ENCODE measurements at places on chromosomes 5 and 9.

GRCh38 chr5:134005417-134006061, 764 bp upstream of the VDAC1 start:
- DNase-seq = no peak

GRCh38 chr9:109098171-109098959, 21.4 kb downstream of the TMEM245 start:
- DNase-seq = no peak

DNA sequence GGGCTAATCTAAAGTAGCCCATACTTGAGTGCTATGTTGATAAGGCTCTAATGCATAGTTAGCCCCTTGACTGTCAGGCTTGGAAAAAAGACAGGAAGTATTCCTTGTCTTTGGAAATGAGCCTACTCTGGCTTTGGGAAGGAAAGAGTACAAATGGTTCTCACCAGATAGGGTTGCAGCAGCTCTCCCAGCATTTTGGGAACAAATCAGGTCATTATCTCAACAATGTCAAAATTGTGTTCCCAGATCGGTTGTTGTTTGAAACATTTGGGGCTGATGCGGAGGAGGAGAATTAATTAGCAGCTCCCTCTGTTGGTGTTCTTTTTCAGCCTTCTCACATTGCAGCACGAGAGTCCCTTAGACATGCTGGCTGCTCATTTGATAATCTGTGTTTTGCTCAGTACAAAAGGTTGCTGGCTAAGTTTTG, 294.7 kb upstream of the DMRT1 start:
- DNase-seq = no peak

DNA sequence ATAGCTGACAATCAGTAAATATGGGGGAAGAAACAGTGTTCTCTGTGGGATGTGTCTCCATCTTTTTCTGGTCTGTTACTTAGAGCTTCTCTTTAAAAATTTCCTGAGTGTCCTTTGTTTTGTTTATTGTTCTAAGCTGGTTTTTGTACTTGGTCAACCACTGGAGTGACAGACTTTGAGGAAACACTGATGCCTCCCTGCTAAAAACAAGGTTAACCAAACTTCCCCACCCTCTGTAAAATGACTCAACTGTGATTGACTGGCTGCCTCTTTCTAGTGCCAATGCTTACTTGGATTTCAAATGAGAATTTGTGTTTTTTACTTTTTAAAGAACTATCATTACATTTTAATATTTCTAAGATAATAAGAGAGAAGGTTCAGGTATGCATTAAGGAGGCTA, 65.1 kb upstream of the SPINK5 start:
- no peak for DNase-seq

DNA sequence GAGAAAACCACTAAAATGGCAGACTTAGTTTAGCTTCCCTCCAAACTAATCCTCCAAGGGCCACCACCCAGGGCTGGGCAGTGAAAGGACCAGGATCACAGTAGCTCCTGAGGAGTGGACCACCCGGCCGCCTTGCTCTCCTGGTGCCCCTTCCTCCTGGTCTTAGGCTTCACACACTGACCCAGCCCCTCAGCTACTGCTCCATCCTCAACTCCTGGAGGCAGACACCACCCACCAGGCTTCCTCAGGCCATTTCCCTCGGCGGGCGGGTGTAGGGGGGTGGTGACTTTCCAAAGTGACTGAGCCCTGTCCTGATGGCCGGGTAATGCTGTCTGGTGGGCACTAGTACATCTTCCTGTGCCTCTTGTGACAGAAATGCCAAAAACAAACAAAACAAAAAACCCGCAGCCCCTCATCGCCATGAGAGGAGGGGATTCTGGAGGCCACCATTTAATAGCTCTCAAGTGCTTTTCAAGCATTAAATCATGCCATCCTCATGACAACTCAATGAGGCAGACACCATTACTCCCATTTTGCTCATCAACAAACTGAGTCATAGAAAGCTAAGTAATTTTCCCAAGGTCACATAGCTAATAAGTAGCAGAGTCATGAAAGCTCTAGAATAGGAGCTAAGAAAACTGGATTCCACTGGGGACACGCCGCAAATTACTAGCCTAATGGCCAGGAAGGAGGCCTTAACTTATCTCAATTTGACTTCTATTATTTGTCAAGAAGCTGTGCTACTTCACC, 91.3 kb upstream of the LRRTM2 start:
- DNase-seq = no peak

DNA sequence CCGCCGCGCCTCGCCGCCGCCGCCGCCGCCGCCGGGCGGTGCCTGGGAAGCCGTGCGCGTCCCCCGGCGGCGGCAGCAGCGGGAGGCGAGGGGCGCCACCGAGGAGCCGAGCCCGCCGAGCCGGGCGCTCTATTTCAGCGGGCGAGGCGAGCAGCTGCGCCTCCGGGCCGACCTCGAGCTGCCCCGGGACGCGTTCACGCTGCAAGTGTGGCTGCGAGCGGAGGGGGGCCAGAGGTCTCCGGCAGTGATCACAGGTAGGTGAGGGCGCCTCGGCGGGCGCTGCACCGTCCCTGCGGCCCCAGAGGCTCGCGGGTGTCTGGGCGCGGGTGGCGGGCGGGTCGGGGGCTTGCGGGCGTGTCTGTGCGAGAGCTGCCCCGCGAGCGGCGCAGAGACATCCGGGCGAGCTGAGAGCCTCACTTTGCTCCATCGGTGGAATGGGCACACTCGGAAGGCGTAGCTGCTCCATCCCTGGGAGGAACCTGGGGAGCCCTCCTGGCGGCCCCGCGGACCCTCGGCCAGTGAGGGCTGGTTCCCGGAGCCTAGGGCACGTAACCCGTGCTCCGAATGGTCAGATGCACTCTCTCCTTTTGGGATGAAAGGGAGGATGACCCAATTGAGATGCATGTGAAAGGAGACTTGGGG, 864 bp downstream of the PAPPA start:
- no peak for DNase-seq

- DNase-seq = no peak
Measured at GRCh38 chr5:31346896-31347551, 153.5 kb downstream of the CDH6 start.

DNA sequence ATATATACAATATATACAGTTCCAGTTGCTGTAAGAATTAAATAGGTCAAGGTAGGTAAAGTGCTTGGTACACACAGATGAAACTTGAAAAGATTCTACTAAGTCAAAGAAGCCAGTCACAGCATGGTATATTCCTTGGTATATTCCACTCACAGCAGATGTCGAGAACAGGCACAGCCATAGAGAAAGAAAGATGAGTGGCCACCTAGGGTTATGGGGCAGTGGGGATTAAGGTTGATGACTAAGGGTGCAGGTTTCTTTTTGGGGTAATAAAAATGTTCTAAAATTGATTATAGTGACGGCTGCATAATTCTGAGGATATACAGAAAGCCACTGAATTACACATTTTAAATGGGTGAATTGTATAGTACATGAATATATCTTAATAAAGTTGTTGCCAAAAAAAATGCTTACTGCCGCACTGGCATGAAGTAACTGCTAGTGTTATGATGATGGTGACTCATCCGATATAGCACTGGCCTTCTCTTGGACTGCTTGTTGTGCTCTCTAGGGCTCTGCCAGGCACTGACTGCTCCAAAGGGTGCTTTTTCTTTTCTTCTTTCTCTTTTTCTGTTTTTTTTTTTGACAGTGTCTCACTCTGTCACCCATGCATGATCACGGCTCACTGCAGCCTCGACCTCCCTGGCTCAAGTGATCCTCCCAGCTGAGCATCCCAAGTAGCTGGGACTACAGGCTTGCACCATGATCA, 23.5 kb downstream of the TBC1D2 start:
- no peak for DNase-seq

GRCh38 chr5:176447591-176447977, 601 bp upstream of the FAF2 start:
- DNase-seq = no peak

GRCh38 chr5:152556784-152557183, 151.7 kb upstream of the NMUR2 start:
- DNase-seq = no peak

- DNase-seq = no peak
Measured at GRCh38 chr5:179368806-179369529, 23.7 kb upstream of the ADAMTS2 start.

GRCh38 chr5:52844885-52845284, 57.2 kb downstream of the ITGA1 start:
- DNase-seq = no peak

GRCh38 chr9:6079386-6079785, 64.0 kb upstream of the RANBP6 start:
- DNase-seq = no peak

DNA sequence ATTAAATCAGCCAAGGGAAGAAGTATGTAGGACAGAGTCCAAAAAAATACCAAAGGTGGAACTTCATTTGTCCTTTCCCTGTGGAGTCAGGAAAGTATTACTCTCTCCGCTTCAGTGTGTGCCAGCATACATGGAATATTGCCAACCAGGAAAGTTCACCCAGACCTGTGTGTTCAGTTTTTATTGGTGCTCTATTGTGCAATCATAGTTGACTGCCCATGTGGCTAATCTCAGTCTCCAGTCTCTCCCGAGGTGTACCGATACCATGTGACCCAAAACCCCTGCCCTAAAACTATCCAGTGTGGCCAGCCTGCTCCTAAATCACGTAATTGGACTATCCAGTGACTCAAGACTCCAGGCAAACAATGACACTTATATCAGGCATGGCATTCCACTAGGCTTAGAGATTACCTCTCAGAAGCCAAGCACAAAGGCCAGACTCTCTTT, 38.8 kb downstream of the NFX1 start:
- no peak for DNase-seq

GRCh38 chr9:90843525-90843924, 41.9 kb downstream of the SYK start:
- DNase-seq = no peak

DNA sequence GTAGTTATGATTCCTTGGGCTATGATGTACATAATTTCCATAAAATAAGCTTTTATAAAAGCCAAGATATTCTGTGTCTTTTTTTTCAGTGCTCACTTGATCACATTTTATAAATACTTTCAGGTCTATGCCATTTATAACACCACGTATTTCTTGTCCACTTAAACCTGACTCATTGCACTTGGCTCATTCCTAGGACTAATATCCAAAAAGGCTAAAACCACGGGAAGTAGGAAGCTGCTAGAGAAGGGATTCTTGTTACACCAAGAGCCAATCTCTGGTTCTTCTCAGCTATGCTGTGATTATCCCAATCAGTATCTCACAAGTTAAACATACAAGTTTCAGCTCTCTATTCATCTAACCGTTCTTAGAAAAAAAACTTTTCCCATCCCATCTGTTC, 80.4 kb upstream of the CDH6 start:
- no peak for DNase-seq

DNA sequence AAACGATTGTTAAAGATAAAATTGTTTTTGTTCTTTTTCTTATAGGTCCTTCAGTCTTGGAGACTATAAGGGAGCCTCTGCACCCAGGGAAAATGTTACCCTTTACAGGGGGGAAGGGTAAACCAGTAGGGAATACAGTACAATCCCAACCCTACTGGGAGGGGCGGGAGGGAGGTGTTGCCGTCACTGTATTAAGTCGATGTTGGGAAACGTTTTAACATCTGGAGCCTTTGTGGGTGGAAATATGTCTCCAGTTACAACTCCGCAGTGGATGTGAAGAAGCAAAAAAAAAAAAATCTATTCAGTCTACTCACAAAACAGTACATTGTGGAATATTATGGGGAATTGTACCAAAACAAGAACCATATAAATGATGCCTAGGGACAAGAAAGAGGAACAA, 47.2 kb upstream of the FCHO2 start:
- DNase-seq = no peak

DNA sequence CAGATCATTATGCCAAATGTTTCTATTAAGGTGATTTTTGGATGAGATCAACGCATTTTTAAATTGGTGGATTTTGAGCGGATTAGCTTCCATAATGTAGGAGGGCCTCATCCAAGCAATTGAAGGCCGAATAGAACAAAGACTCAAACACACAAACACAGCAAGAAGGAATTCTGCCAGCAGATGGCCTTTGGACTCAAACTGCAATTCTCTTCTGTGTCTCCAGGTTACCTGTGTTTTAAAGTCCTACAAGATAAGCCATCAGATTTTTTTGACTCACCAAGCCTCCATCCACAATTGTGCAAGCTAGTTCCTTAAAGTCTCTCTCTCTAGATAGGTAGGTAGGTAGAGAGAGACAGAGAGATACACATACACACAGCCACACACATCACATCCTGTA, 25.5 kb downstream of the CDH6 start:
- no peak for DNase-seq

DNA sequence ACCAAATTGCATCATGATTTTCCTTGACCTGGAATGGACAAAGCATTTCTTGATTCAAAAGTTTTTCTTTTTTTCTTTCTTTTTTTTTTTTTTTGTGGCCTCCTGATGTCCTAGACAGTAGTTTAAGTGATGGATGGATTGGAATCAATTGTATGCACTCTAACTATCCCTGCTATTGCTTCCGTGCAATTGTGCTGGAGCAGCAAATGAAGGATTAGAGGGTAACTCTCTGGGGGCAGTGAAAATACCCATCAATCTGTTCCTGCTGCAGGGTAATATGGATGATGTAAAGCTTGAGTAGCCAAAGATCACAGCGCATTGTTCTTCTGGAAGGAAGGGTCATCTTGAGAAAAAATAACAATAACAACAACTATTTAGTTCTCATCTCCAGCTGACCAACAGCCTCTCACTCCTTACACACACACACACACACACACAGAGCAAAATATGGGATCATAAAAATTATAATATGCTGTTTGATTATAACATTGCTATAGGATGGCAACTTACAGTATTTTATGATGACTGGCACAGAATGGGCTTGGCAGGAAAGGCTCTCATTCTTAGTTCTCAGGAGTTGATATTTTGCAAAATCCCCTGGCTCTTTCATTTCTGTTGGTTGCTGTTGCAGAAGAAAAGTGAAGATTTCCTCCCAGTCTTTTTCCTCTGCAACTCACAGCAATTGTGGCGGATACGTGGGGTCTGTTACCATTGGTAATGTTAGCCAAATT, 160.9 kb upstream of the DMAC1 start:
- DNase-seq = no peak

DNA sequence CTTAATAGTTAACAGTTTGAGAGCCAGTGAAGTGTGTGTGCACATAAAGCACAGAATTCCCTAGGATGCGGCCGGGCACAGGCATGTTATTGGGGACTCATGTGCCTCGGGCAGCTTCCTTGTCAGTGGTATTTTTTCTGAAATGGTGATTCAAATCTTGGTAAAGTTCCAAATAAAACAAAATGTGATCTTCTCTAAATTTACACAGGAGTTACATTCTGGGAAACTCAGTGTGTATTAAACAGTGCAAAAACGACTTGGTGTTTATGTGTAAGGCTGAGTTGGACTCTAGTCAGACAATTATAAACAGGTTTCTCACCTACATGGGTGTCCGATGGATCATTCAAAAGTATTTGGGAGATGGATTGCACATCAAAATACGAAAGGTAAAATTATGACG, 48.9 kb downstream of the BOD1 start:
- DNase-seq = no peak

All from activated CD4-positive, alpha-beta memory T cell treated with anti-CD3 and anti-CD28 coated beads for 36 hours (primary cell).